HCT116 (cell line): ENCODE measurements at places on chromosomes 1 and 21. TPM values are rescaled to one million over a fixed set of nuclear protein-coding genes. Genes with fewer than 3 reads are reported as not detected.

GRCh38 chr1:192689459-192689858, 53.5 kb downstream of the RGS13 start:
- H3K27ac ChIP-seq, result no peak overlapping the region
- no peaks in the 10 kb centered on the region for H3K27me3 ChIP-seq
- no peaks in the 10 kb centered on the region for H3K36me3 ChIP-seq
- H3K4me1 ChIP-seq, result no peaks in the 10 kb centered on the region

Gene TMPRSS3
- total RNA-seq, result not detected

Gene OVAAL
- not detected for total RNA-seq

- no peak overlapping the region for H3K27ac ChIP-seq
- no peaks in the 10 kb centered on the region for H3K27me3 ChIP-seq
- H3K4me1 ChIP-seq, result no peaks in the 10 kb centered on the region
- H3K36me3 ChIP-seq, result peaks cover 4% of the 10 kb centered on the region; the same call in 1 of the 2 replicates
These were observed 35.7 kb downstream of the PTGFRN start for GRCh38 chr1:116945421-116945820.

Gene VANGL2
- 1.1 TPM for total RNA-seq

Gene PRR9
- total RNA-seq, result not detected

- H3K4me3 ChIP-seq, result no peak overlapping the region
- no peaks in the 10 kb centered on the region for H3K4me1 ChIP-seq
- no peaks in the 10 kb centered on the region for H3K27me3 ChIP-seq
- no peak for DNase-seq
- H3K36me3 ChIP-seq, result no peaks in the 10 kb centered on the region
These were observed 281.9 kb upstream of the C1orf105 start for GRCh38 chr1:172138634-172139033.

- H3K36me3 ChIP-seq, result no peaks in the 10 kb centered on the region
- no peaks in the 10 kb centered on the region for H3K27me3 ChIP-seq
- H3K4me1 ChIP-seq, result no peaks in the 10 kb centered on the region
- H3K27ac ChIP-seq, result no peak overlapping the region
- H3K4me3 ChIP-seq, result no peak overlapping the region
- DNase-seq, result no peak
These were observed 124.5 kb downstream of the KCNK1 start for GRCh38 chr1:233738396-233738795.

DNA sequence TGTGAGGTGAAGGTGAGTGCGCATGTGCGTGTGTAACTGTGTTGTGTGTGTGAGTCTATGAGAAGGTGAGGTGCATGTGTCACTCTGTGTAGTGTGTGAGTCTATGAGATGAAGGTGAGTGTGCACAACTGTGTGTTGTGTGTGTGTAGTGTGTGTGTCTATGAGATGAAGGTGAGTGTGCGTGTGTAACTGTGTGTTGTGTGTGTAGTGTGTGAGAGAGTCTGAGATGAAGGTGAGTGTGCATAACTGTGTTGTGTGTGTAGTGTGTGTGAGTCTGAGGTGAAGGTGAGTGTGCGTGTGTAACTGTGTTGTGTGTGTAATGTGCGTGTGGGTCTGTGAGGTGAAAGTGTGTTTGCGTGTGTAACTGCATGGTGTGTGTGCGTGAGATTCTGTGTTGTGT, 154.0 kb downstream of the FOXD2 start:
- peaks cover 23% of the 10 kb centered on the region for H3K27me3 ChIP-seq
- no peak for DNase-seq
- H3K4me1 ChIP-seq, result no peaks in the 10 kb centered on the region
- no peak overlapping the region for H3K27ac ChIP-seq

GRCh38 chr1:226731257-226731893, 7.7 kb downstream of the ITPKB start:
- H3K27me3 ChIP-seq, result no peaks in the 10 kb centered on the region
- DNase-seq, result no peak

- H3K36me3 ChIP-seq, result no peaks in the 10 kb centered on the region
- no peak overlapping the region for H3K27ac ChIP-seq
- peaks cover 14% of the 10 kb centered on the region; the same call in 1 of the 2 replicates for H3K27me3 ChIP-seq
These were observed 5.9 kb downstream of the FOXD2 start for GRCh38 chr1:47443530-47444296.

- DNase-seq, result no peak
- H3K27me3 ChIP-seq, result no peaks in the 10 kb centered on the region; the same call in 1 of the 2 replicates
- no peaks in the 10 kb centered on the region for H3K4me1 ChIP-seq
- no peak overlapping the region for H3K4me3 ChIP-seq
- no peaks in the 10 kb centered on the region for H3K36me3 ChIP-seq
These were observed 1.1 kb downstream of the CD84 start for GRCh38 chr1:160578175-160578524.
